Urinary bladder (tissue), 4 donors: ENCODE measurements at places on chromosomes 6 and 20. TPM values are rescaled to one million over a fixed set of nuclear protein-coding genes. Genes with fewer than 3 reads are reported as not detected.

DNA sequence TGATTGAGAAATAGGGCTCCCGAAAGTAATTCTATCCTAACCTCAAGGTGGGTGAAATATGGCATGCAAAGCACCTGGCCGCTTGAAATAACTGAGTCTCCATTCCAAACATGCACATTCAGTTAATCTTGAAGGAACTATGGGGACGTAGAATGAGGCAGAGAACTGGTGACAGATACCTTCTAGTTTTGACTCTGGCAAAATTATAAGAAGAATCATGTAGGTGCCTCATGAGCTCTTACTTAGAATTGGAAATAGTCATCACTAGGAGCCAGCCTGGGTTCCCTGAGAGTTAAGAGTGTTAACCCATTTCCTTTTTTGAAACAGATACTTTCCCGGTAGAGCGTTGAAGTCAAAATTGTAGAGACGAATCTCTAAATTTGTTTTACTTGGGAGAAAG lies 49.3 kb downstream of the RPF2 start:
- no peak for DNase-seq

The KCNB1 gene
- total RNA-seq = 3.5 TPM

DNA sequence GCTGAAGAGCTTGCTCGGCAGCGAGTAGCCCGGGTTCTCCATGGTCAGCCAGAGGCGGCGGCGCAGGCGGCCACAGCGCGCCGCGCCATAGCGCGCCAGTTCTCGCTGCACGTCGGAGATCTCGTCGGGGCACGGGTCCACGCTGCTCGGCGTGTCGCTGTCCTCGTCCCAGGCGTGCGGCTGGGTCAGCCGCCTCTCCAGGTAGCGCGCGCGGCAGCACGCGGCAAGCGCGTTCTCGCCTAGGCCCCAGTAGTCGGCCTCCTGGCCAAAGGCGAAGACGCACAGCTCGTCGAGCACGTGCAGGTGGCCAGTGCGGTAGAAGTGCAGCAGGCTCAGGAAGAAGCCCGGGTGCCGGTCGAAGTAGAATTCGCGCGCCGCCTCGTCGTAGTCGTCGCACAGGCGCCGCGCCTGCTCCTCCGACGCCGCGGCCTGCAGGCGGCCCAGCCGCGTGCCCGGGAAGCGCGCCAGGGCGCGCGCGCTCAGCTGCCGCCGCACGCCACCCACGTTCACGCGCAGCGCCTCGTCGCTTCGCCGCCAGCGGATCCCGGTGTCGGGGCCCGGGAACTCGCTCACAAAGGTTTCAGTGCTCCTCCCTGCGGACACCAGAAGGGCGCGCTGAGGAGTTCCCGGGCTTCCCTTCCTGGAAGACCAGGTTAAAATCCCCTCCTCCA lies 2.7 kb downstream of the KCNS1 start:
- DNase-seq = no peak

GRCh38 chr20:57960803-57961575 lies 251.2 kb upstream of the PMEPA1 start:
- DNase-seq = no peak

DNA sequence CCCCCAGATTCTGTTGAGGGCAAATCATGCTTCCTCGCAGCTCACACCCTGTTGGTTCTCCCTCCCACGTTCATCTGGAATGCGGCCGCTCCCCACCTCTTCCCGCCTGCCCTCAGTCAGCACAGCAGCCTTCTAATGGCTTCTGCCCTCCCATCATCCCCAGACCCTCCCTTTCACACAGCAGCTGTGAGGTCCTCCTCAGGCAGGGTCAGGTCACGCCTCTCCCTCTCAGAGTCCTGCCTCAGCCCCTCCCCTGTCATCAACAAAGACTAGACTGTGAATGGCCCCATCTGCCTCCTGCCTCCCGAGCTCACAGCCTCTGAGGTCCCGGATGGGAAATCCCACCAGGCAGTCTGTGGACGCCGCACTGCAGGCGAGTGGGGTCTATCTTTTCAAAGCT lies 7.9 kb upstream of the BHLHE23 start:
- no peak for DNase-seq

- DNase-seq = peak; percentile 86
Observed at GRCh38 chr6:28589234-28589956, 63.7 kb downstream of the GPX5 start.

The FOXP4 gene
- 1.6 TPM for total RNA-seq

GRCh38 chr20:50039706-50040431 lies 57.1 kb downstream of the SNAI1 start:
- DNase-seq = no peak

DNA sequence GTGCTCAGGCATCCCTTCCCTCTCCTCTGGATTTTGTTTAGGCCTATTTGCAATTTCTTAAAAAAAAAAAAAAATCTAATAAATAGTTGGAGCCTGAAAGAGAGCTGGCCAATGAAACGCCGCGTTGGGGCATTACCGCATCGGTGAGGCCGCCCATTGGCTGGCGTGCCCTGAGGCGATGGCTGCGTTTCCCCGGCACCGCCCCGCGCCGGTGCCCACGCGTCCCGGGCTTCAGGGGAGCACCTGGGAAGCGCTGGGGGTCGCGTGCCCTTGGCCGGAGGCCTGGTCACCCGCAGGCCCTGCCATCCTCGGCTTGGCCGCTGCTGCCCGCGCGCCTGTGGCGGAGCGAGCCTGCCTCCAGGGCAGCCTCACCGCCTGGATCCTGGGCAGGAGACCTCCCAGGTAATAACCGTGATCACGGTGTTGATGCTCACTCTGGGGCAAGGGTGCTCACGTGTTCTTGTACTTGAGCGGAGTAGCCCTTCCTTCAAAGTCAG lies 155.4 kb downstream of the NRN1 start:
- peak; percentile 40 for DNase-seq

The PABPC1L gene
- 14.4 TPM for total RNA-seq

DNA sequence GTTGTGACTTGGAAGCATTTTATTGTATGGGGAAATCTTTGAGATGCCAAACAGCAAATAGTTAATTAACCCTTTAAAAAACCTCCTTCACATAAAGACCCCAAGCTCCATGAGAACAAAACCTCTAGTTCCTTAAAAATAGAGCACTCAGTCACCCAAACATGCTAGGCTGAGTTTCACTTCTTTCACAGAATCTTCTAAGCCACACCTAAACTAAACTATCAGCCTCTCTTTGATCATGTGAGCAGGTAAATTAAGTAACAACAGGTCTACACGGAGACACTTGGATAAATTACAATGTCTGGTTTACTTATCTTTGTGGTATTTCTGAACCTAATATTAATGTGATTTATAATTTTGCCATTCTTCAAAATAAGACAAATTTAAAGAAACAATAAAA lies 205.2 kb upstream of the MARCKS start:
- no peak for DNase-seq

The TUBB1 gene
- total RNA-seq = 0.58 TPM

DNA sequence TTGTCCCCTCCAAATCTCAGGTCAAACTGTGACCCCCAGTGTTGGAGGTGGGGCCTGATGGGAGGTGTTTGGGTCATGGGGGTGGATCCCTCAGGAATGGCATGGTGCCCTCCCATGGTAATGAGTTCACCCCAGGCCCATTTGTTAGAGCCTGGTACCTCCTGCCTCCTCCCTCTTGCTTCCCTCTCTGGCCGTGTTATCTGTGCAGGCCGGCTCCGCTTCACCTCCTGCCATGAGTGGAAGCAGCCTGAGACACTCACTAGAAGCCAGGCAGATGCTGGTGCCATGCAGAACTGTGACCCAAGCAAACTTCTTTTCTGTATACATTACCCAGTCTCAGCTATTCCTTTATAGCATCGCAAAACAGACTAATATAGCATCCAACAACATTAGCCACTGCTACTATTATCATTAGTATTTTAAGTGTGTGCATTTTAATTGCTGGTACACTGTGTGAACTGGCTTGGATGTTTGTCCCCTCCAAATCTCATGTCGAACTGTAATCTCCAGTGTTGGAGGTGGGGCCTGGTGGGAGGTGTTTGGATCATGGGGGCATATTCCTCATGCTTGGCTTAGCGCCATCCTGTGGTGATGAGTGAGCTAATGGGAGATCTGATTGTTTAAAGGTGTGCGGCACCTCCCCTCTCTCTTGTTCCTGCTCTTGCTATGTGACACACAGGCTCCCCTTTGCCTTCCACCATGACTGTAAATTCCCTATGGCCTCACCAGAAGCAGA lies 12.2 kb upstream of the OSER1 start:
- DNase-seq = no peak

GRCh38 chr20:40657526-40657925 lies 31.5 kb downstream of the MAFB start:
- DNase-seq = no peak

- no peak for DNase-seq
Observed at GRCh38 chr6:109381061-109381746, 1.1 kb downstream of the CD164 start.

The PBX2 gene
- 44.1 TPM for total RNA-seq

The CNKSR3 gene
- 20.9 TPM for total RNA-seq

The NKAPL gene
- 0.90 TPM for total RNA-seq

DNA sequence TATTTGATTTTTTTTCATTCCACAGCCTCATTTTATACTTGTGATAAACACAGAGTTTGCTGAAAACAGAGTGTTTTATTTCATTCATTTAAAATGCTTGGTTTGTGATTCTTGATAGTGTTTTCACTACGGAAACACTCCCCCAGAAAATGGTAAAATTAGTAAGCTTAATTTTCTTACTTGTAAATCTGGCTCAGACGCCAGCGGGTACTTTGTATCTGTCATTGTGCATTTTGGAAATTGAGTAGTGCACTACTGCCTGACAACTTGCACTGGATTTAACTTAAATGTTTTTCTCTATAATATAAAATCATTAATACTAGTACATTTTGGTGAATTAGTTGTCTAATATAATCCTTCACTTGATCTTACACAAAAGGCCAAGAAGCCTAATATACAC lies 37.0 kb upstream of the HINT3 start:
- no peak for DNase-seq

DNA sequence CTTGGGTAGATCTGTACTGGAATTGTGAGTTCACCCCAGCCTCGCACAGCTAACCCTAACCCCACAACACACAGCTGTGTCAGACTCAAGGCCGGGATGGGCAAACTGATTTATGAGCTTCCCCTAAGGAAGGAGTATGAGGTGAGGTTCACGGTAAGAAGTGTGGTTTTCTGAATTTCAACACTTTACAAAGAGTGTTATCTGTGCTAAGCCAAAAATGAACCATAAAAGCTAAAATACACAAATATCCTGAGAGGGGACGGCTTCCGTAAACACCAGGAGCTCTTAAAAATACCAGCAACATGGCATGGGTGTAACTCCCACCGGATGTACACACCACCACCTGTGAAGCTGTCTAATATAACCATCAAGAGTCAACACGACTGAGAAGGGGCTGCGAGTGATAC lies 101.2 kb downstream of the ATP9A start:
- DNase-seq = no peak

DNA sequence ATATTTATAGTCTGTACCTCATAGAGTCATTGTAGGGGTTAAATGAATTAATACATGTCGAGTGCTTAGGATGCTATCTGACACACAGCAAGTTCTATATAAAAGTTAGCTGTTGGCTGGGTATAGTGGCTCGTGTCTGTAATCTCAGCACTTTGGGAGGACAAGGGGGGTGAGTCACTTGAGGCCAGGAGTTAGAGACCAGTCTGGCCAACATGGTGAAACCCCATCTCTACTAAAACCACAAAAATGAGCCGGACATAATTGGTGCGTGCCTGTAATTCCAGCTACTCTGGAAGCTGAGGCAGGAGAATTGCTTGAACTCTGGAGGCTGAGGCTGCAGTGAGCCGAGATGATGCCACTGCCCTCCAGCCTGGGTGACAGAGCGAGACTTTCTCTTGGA lies 222.9 kb downstream of the UBE3D start:
- no peak for DNase-seq

DNA sequence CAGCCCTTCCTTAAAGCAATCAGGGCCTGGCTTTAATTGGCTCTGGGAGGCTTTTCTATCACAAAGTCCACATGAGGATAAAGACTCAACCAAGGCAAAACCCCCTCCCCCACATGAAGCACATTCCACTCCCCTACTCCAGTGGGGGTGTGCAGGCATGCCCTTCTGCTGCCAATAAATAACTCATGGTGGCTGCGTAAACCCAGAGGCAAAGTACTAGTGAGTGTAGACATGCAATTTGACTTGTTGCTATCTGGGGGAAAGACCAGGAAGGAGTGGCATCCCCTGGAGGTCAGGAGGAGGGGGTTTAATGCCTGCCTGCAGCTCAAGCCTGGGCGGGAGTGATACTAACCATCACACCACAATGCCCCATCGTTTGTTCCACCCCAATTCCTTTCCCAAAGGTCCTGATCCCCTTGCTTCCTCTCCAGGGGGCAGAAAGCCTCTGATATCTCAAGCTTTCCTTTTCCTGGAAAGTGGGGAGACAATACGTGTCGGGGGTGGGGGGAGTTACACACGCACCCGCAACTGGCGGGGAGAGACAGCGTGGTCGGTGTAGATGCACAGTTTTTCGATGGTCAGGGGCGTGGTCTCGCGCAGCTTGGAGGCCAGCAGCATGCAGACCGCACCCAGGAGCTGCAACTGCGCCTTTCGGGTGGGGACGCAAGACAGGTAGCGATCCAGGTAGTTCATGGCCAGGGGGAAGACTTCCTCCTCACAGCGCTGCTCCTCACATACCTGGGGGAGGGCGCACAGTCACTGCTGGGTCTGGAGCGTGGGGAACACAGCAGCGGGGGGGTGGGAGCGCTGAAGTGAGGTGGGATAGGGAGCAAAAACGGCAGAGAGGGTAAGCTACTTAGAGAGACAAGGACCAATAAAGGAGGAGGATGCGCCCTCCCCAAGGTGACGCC lies 1.5 kb downstream of the CCND3 start:
- DNase-seq = no peak

- DNase-seq = no peak
Observed at GRCh38 chr20:41135187-41135887, 2.0 kb upstream of the PLCG1 start.

DNA sequence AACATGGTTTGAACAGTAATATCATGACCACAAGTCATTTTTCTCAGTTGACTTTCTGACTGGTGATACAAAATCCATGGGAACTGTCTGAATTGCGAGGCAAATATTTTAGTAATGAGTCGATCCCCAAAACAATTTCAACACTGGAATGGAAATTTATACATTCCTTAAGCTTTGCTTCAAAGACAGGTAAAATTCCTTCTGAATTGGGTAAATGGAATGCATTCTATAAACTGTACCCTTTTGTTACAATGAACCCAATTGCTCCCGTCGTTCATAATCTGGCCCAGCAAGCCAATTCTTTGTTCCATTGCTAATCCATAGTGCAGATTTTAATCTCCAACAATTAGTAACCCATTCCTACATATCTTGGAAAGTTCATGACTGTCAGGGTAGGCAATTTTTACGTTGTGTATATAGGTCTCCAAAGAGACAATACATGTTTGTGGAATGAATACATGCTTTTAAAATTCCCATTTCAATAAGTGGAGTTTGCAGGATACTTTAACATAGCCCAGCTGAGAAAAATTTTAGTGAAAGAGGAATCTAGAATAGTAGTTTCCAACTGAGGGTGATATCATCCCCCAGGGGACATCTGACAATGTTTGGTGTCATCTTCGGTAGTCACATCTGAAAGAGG lies 32.7 kb downstream of the CYP24A1 start:
- DNase-seq = no peak

DNA sequence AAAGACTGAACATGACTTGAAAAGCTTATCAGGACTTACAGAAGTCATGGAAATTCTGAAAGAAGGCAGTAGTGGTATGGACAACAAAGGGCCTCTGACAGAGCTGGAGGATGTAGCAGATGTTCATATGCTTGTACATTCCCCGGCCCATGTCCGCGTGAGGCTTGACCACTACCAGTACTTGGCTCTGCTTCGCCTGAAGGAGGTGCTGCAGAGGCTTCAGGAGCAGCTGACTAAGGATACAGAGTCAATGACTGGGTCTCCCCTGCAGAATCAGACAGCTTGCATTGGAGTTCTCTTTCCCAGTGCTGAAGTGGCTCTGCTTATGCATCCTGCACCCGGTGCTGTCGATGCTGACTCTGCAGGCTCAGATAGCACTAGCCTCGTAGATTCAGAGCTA lies 29.2 kb downstream of the TAF11 start:
- no peak for DNase-seq

The MRAP2 gene
- 5.6 TPM for total RNA-seq
